ENCODE measurements at places on chromosomes 16 and 17. TPM values are rescaled to one million over a fixed set of nuclear protein-coding genes. Genes with fewer than 3 reads are reported as not detected.

Gene IRX6
- total RNA-seq: 0.30 TPM

DNA sequence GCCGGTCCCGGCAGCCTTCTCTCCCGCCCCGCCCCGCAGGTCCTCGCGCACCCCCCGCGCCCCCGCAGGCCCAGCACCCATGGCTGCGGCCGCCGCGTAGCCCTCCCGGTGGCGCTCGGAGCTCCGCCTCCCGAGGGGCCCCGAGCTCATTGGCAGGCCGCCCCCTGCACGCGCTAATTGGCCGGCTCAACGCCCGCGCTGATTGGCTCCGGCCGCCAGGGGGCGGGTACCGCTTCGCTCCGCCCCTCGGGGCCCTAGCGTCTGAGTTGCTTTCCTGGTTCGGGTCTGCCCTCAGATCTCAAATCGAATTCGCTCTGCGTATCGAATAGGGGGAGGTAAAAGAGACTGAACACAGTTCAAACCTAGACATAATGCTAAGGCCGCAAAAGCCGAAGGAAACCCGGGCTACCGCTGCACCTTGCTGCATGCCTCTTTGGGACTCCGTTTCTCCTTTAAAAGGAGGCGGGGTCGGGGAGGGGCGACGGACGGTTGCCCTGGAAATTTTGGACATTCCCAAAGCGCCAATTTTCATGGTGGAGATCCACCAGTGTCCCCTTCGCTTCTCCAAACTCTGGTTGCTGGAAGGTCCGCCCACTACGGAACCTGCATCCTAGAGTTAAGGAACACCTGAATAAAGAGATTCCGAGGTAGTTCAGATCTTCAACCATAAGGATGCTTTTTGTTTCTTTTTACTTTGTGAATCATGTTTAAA lies at the start of gene DEXI:
Gene DEXI, minus strand, starts transcription at position 117 of the 712 bp plus-strand sequence. CDS start 463 bp downstream, outside the sequence.
- peak; percentile 97 for DNase-seq
- H3K27me3 ChIP-seq: no peaks in the 10 kb centered on the region
- H3K4me1 ChIP-seq: peaks cover 86% of the 10 kb centered on the region

Gene PYDC1
- total RNA-seq: not detected

Gene ANKS3
- 26.9 TPM for total RNA-seq

Gene CLEC19A
- not detected for total RNA-seq

Gene TVP23B
- 25.2 TPM for total RNA-seq

- no peak overlapping the region for H3K27ac ChIP-seq
- H3K36me3 ChIP-seq: no peaks in the 10 kb centered on the region
- H3K4me1 ChIP-seq: no peaks in the 10 kb centered on the region
- DNase-seq: no peak
- no peaks in the 10 kb centered on the region for H3K27me3 ChIP-seq
These were observed 248.4 kb downstream of the C16orf95 start for GRCh38 chr16:87068762-87069150.

DNA sequence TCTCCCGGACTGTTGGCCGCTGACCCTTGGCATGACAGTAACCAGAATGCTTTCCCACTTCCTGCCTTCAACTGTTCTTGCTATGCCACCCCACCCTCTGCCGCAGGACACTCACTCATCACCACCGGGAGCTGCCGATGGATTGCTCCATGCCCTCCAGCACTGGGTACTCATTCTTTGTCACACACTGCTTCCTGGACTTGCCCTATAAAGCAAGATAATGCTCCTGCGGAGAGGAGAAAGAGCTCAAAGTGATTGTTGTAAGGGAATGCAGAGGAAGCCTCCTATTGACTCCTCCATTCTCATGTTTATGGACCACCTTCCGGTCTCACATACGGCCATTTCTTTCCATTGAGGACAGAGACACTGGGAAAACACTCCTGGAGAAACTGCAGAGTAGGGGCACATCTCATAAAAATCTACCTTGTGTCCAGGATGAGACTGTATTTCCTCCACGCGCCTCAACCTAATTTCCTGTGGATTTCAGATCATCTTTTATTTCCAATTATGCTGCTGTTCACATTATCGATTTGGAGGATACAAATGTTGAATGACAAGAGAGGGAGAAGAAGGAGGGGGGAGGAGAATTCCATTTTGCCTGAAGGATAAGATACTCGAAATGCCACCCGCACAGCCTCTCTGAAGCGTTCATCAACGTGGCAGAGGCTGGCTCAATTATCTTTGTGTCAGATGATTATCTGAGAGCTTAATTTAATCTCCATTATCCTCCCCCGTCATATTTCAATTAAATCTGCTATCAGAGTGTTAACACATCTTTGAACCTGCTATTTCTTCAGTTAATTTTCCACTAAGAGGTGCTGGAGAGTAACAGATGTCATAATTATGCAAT lies 486.1 kb upstream of the SALL1 start:
- no peaks in the 10 kb centered on the region for H3K36me3 ChIP-seq
- no peaks in the 10 kb centered on the region for H3K4me1 ChIP-seq
- H3K27me3 ChIP-seq: no peaks in the 10 kb centered on the region
- no peak for DNase-seq
- H3K4me3 ChIP-seq: no peak overlapping the region

- H3K27ac ChIP-seq: peak overlapping the region; percentile 92
- H3K27me3 ChIP-seq: no peaks in the 10 kb centered on the region
- H3K36me3 ChIP-seq: no peaks in the 10 kb centered on the region
- DNase-seq: peak; percentile 90
These were observed 955 bp downstream of the ACLY start for GRCh38 chr17:41917679-41918313.

Gene HS3ST4
- 3.3 TPM for total RNA-seq

DNA sequence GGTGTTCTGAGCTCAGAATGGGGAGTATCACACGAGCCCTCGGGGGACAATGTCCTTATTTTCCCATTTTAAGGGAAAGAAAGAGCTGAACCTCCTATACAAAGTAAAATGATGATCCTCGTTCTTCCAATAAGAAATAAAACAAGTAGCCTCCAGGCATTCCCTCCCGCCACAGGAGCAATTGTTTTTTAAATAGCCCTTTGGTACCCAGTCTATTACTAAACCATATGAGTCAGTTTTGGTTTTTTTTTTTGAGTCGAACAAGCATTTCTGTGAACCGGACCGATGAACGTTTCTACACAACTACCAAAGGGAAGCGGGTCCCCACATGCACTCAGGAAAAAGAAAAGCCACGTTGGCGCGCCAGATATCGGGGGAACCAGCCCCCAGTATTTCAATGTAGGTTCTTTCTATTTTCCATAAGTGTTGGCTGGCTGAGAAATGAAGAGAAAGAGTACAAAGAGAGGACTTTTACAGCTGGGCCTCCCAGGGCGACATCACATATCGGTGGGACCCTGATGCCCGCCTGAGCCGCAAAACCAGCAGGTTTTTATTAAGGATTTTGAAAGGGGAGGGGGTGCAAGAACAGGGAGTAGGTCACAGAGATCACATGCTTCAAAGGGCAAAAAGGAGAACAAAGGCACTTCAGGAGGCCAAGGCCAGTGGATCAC lies 3.8 kb upstream of the DCXR start:
- H3K4me1 ChIP-seq: peaks cover 12% of the 10 kb centered on the region
- H3K27me3 ChIP-seq: no peaks in the 10 kb centered on the region
- no peak for DNase-seq
- H3K4me3 ChIP-seq: no peak overlapping the region

GRCh38 chr17:57286399-57287105 lies 30.2 kb downstream of the MSI2 start:
- peaks cover 23% of the 10 kb centered on the region for H3K4me1 ChIP-seq
- peaks cover 26% of the 10 kb centered on the region for H3K36me3 ChIP-seq
- no peak overlapping the region for H3K4me3 ChIP-seq
- H3K27ac ChIP-seq: no peak overlapping the region
- H3K27me3 ChIP-seq: no peaks in the 10 kb centered on the region
- DNase-seq: no peak

Gene MYH2
- total RNA-seq: not detected

Gene SPEM2
- total RNA-seq: not detected

GRCh38 chr17:15456496-15456895 lies 10.9 kb downstream of the CDRT4 start:
- H3K27me3 ChIP-seq: no peaks in the 10 kb centered on the region
- H3K4me3 ChIP-seq: no peak overlapping the region
- no peaks in the 10 kb centered on the region for H3K4me1 ChIP-seq
- no peaks in the 10 kb centered on the region for H3K36me3 ChIP-seq

DNA sequence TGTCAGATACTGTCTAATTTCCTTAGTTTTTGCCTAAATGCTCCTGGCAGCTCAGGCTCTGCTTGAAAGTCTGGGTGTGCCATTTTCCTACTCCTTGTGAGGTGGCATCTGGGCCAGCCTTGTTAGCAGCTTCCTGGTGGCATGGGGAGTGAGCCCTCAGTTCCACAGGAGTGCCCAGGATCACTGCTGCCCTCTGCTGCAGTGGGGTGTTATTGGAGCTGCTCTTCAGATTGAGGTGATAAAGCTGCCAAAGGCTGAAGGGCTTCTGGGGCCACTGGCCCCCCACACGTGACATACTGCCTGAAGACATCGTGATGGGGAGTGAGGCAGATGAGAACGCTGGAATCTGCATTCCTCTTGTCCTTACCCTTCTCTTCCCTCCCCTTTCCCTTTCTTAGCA lies 27.4 kb downstream of the CEP95 start:
- H3K36me3 ChIP-seq: peaks cover 97% of the 10 kb centered on the region
- no peak for DNase-seq
- H3K4me3 ChIP-seq: no peak overlapping the region
- no peaks in the 10 kb centered on the region for H3K27me3 ChIP-seq
- peaks cover 5% of the 10 kb centered on the region for H3K4me1 ChIP-seq

- H3K4me3 ChIP-seq: peak overlapping the region; percentile 60
- DNase-seq: no peak
- peaks cover 53% of the 10 kb centered on the region for H3K4me1 ChIP-seq
These were observed 1.4 kb downstream of the DCXR start for GRCh38 chr17:82035956-82036633.

- peak; percentile 84 for DNase-seq
- H3K4me1 ChIP-seq: peaks cover 83% of the 10 kb centered on the region
- peak overlapping the region; percentile 98 for H3K27ac ChIP-seq
- no peaks in the 10 kb centered on the region for H3K27me3 ChIP-seq
- peak overlapping the region; percentile 34 for H3K4me3 ChIP-seq
- H3K36me3 ChIP-seq: peaks cover 19% of the 10 kb centered on the region
These were observed 7.6 kb downstream of the UBALD2 start for GRCh38 chr17:76272541-76273444.

DNA sequence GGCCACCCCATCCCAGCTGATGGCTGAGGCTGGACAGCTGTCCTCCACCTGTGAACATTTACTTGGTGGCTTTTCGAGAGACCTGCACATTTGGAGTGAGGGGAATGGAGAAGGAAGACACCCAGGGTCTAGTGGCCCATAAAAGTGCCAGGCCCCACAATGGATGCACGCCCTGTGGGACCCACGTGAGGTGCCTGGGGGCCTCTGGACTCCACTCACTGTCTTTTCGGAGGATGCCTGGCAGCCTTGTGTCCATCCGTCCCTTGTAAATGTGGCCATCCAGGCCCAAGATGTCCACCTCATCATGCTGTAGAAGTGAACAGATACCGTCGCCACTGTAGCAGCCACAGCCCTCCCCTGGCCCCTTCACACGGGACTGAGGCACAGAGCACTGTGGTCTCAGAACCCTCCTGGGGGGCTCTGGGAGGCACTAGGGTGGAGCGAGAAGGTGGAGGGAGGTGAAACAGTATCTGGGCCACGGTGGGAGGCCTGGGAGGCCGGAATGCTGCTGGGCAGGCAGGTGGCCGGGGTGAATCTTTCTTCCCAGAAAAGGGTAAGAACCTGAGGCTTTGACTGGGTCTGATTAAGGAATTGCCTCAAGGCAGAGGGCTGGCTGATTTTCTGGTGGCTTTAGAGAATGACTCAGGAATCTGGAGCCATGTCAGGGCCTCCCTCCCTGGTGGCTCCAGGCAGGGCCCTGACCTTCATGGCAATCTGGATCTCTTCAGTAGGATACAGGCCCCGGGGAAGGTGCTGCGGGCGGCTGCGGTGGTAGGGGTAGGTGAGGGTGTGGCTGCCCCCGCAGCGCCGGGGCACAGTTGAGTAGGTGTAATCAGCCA lies 11.5 kb downstream of the UBALD2 start:
- no peaks in the 10 kb centered on the region for H3K36me3 ChIP-seq
- DNase-seq: no peak
- H3K27me3 ChIP-seq: no peaks in the 10 kb centered on the region
- H3K4me3 ChIP-seq: no peak overlapping the region

DNA sequence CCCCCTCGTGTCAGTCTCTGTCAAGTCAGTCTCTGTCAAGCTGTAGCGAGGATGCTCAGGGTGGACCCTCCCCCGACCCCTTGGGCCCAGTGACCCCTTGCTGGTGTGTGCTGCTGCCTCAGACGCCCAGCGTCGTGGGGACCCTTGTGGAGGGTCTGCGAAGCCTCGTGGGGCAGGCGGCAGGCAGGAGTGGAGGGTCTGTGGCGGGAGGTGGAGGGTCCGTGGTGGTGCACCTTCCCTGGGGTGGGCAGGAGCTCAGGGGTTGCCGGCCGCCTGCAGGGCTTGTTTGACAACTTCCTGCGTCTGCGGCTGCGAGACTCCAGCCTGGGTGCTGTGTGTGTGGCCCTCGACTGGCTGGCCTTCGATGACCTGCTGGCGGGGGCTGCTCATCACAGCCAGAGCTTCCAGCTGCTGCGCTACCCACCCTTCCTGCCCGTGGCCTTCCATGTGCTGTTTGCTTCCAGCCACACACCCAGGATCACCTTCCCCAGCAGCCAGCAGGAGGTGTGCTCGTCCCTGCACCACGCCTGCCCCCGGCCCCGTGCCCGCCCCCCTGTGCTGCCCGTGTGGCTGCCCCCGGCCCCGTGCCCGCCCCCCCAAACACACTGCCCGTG lies 5.6 kb downstream of the GNG13 start:
- no peak overlapping the region for H3K27ac ChIP-seq
- no peak for DNase-seq
- peaks cover 10% of the 10 kb centered on the region for H3K27me3 ChIP-seq
- H3K4me1 ChIP-seq: peaks cover under 1% of the 10 kb centered on the region
- no peaks in the 10 kb centered on the region for H3K36me3 ChIP-seq

DNA sequence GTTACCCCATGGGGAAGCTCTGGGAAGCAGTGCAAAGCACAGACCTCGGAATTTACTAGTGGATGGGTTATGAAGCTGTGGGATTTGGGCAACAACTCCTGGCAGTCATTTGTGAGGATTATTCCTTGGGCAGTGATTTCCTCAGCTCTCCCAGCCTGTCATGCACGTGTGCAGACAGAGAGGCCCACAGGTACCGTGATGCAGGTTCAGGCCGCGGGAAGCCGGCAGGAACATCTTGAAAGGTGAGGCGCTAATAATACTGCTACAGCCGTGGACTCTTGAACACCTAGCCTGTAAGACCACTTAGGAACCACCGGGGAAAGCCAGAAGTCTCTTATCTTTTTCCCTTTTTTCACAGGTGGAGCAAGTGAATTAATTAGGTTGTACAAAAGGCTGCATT lies 80.2 kb upstream of the CPHXL start:
- H3K27ac ChIP-seq: no peak overlapping the region
- H3K4me1 ChIP-seq: no peaks in the 10 kb centered on the region
- DNase-seq: no peak
- H3K36me3 ChIP-seq: no peaks in the 10 kb centered on the region

GRCh38 chr16:56203052-56203451 lies 11.8 kb downstream of the GNAO1 start:
- H3K4me3 ChIP-seq: no peak overlapping the region
- no peak for DNase-seq
- no peaks in the 10 kb centered on the region for H3K27me3 ChIP-seq
- peaks cover 23% of the 10 kb centered on the region for H3K4me1 ChIP-seq
- H3K36me3 ChIP-seq: no peaks in the 10 kb centered on the region

All from spleen (tissue), 13 donors.